ENCODE measurements at places on chromosomes 6 and 20.

- no peak for DNase-seq
These were observed 175.0 kb downstream of the HAO1 start for GRCh38 chr20:7765221-7765620.

GRCh38 chr6:103675807-103676406 is 1183.8 kb downstream of the HACE1 start:
- no peak for DNase-seq

GRCh38 chr6:106745197-106745770 is 115.9 kb downstream of the QRSL1 start:
- no peak for DNase-seq

DNA sequence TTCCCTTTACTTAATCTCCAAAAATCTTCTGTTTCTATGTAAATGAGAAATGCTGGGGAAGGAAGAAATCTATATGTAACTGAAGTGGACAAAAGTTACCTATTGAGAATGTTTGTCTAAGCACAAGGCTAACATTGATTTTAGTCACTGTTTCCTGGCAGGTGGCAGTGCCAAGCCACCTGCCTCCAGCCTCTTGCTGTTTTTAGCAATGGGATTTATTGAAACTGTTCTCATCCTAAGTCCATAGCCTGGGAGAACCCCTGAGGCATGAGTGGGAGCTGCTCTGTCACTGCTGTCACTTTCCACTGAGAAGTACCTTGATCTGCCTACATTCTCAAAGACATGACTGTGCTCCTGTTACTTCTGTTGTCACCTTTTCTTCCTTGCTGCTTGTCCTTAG is 14.7 kb downstream of the ENPP3 start:
- no peak for DNase-seq

DNA sequence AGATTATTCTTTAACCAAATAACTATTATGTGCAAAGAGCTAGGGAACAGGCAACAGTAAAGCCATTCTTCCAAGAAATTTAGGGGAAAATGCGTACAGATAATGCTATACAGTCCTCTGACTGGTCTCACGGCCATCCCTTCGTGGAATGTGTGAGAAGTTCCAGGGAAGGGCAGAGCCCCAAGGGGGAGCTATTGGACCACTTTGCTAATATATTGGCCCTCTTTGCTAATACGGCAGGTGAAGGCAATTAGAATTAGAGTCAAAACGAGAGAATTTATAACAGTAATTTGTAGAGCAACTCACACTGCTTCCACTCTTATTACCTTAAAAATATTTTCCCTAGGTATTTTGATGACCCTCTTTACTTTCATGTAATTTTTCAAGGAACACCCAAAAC is 140.4 kb downstream of the IMPG1 start:
- DNase-seq: peak; percentile 21

DNA sequence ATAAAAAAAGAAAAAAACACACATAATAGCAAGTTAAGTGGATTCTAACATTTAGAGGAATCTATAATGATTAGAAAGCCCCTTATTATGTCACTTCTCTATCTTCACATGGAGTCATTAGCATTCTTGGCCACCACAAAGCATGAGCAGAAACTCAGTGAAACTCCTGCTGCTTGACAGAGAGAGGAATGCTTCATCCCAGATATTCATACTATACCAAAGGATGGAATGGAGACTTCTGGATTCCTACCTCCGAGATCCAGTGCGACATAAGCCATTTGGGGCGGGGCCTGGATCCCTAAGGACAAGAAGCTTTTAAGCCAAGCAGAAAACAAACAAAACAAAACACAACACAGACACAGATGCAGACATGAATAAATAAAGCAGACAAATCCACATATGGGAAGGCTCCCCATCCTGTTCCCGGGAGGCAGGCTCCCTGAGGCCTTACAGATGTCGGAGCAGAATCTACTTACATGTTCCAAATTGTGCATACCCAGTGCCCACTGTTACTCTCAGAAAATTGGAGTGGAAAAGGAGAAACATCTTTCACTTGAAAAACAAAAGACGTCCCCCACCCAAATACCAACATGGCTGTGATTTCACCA is 727.3 kb downstream of the MAFB start:
- no peak for DNase-seq

GRCh38 chr20:14310977-14311627 is 26.3 kb downstream of the FLRT3 start:
- no peak for DNase-seq

GRCh38 chr20:57710841-57711240 is 1.0 kb upstream of the PMEPA1 start:
- no peak for DNase-seq

DNA sequence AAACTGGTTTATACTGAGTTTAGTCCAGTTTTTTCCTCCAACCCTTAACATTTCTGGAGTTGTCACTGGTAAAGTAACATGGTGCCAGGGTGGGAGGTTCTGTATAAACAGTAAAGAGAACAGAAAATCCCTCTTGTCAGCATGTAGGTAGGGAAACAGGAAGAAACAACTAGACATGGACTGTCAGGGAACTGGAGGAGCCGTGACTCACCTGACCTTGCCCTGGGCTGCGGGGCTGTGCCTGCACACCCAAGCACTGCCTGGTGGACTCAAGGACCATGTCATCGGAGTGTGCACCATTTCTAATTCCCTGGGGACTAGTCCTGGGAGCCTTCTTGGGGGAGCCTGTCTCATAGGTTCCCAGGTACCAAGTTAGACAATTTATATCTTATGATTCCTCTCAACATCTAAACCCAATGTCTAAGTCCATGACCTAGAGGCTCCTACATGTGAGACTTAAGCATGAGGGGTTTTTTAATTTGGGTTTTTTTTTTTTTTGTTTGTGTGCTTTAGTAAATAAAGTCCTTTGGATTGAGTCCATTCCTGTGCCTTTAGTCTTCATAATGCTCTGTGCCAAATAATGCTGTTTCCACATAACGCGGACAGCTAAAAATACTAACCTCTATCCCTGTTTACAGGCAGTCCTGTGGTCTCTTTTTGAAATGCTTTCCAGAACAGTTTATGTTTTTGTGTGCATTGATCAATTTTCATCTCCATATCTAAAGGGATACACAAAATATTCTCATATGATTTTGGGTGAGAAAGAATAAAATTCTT is 136.9 kb upstream of the SUPT3H start:
- no peak for DNase-seq

Data from GM20000 (cell line).